ENCODE measurements at places on chromosomes 2 and 18. TPM values are rescaled to one million over a fixed set of nuclear protein-coding genes. Genes with fewer than 3 reads are reported as not detected.

The TIGD1 gene
- 8.2 TPM for total RNA-seq

The ZBTB14 gene
- 14.4 TPM for total RNA-seq

The SP5 gene
- total RNA-seq: not detected

The ITGAV gene
- total RNA-seq: 146 TPM

The NR4A2 gene
- total RNA-seq: 1.8 TPM

The CHST9 gene
- 0.18 TPM for total RNA-seq

The GRB14 gene
- total RNA-seq: 0.83 TPM

The LIMS4 gene
- 2.4 TPM for total RNA-seq

GRCh38 chr2:200356321-200356720, 49.8 kb downstream of the SPATS2L start:
- peaks cover 12% of the 10 kb centered on the region for H3K36me3 ChIP-seq
- no peak overlapping the region for H3K4me3 ChIP-seq
- peak overlapping the region; percentile 81 for H3K27ac ChIP-seq
- DNase-seq: no peak
- peaks cover 75% of the 10 kb centered on the region for H3K4me1 ChIP-seq

- DNase-seq: no peak
- no peaks in the 10 kb centered on the region for H3K36me3 ChIP-seq
- no peak overlapping the region for H3K27ac ChIP-seq
- H3K4me3 ChIP-seq: no peak overlapping the region
Observed at GRCh38 chr2:54085069-54085468, 30.3 kb upstream of the ACYP2 start.

- H3K27ac ChIP-seq: no peak overlapping the region
- H3K4me3 ChIP-seq: no peak overlapping the region
- no peaks in the 10 kb centered on the region for H3K27me3 ChIP-seq
- no peak for DNase-seq
- peaks cover 15% of the 10 kb centered on the region for H3K4me1 ChIP-seq
Observed at GRCh38 chr2:172262486-172262885, 159.8 kb upstream of the DLX2 start.

- H3K36me3 ChIP-seq: no peaks in the 10 kb centered on the region
- no peak overlapping the region for H3K4me3 ChIP-seq
- no peak overlapping the region for H3K27ac ChIP-seq
- no peaks in the 10 kb centered on the region for H3K27me3 ChIP-seq
Observed at GRCh38 chr2:9981655-9982054, 30.2 kb downstream of the GRHL1 start.

DNA sequence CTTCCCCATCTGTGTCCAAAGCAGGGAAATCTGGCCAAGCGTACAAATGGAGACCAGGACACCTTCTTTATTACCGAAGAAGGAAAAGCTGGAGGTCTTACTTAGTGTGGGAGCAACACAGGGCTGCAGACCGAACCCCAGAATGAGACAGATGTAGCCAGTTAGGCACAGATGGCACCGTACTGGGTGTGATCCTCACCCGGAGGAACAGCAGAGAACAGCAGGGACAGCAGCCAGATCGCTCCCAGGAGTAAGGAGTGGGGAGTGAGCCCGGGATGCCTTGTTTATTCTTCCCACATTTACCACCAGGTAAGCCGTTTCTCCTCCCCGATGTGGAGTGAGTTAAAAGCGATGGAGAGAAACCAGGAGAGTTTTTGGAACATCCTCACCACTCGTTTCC, 150.7 kb upstream of the SPRED2 start:
- H3K36me3 ChIP-seq: no peaks in the 10 kb centered on the region
- DNase-seq: no peak
- peaks cover 7% of the 10 kb centered on the region for H3K4me1 ChIP-seq
- H3K27me3 ChIP-seq: no peaks in the 10 kb centered on the region
- no peak overlapping the region for H3K4me3 ChIP-seq

GRCh38 chr2:33903701-33904100, 304.6 kb upstream of the FAM98A start:
- H3K36me3 ChIP-seq: no peaks in the 10 kb centered on the region
- no peak overlapping the region for H3K4me3 ChIP-seq
- no peak for DNase-seq
- H3K27ac ChIP-seq: no peak overlapping the region

DNA sequence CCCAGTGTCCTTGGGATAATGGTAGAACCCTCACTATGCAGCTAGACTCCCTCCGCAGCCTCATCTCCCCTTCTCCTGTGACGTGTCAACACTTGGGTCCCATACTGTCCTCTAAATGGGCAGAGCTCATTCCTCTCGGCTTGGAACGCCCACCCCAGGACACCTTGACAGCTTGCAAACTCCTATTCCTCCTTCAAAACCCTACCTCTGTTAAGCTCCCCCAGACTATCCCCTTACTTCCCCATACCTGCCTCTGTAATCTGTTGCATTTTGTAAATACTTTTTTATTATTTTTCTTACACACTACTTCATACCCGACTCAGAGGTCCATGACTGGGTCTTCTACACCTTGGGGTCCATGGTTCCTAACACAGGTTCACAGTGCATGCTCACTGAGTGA, 28.0 kb downstream of the STEAP3 start:
- H3K4me1 ChIP-seq: peaks cover 87% of the 10 kb centered on the region
- H3K4me3 ChIP-seq: no peak overlapping the region
- peaks cover under 1% of the 10 kb centered on the region for H3K36me3 ChIP-seq
- no peaks in the 10 kb centered on the region for H3K27me3 ChIP-seq
- H3K27ac ChIP-seq: peak overlapping the region; percentile 94

DNA sequence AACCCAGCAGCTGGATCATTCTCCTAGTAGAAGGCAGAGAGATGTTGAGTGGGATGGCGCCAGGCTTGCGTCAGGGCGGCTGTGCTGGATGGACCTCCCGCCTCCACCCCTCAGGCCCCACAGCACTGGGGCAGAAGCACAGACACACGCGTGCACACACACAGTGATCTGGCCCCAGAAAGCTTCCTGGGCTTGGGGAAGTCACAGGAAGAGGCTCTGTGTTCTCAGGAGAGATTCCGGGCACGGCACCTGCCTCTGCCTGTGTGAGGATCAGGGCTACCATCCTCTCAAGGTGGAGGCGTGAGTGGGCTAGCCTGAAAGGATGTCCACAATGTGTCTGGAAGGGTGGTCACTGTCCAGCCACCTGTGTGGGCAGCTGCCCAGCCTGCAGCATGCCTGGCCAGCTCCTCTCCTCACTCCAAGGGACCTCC, 229.8 kb upstream of the HS6ST1 start:
- no peaks in the 10 kb centered on the region for H3K36me3 ChIP-seq
- H3K27me3 ChIP-seq: no peaks in the 10 kb centered on the region
- H3K4me1 ChIP-seq: peaks cover 29% of the 10 kb centered on the region
- no peak overlapping the region for H3K27ac ChIP-seq
- no peak overlapping the region for H3K4me3 ChIP-seq

GRCh38 chr2:62197011-62197924, 1.4 kb downstream of the B3GNT2 start:
- H3K4me3 ChIP-seq: peak overlapping the region; percentile 83
- DNase-seq: no peak
- peak overlapping the region; percentile 45 for H3K27ac ChIP-seq

DNA sequence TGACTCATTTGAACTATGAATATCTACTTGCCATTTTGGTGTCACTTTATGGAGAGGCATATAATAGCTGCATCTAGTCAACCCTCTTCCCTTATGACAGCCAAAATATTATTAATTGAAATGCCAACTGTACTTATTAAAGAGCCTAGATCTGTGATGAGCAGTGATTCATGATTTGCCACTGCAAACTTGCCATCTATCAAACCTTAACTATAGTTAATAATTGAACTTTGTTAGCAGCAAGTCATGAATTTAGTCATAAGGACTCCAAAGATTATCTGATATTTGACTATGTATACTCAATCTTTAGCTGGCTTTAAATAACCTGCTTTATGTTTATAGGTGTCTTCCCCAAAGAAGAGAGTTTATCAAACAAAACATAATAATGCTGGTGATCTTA, 116.4 kb upstream of the VWC2L start:
- no peaks in the 10 kb centered on the region for H3K4me1 ChIP-seq
- no peak overlapping the region for H3K27ac ChIP-seq
- no peak overlapping the region for H3K4me3 ChIP-seq

DNA sequence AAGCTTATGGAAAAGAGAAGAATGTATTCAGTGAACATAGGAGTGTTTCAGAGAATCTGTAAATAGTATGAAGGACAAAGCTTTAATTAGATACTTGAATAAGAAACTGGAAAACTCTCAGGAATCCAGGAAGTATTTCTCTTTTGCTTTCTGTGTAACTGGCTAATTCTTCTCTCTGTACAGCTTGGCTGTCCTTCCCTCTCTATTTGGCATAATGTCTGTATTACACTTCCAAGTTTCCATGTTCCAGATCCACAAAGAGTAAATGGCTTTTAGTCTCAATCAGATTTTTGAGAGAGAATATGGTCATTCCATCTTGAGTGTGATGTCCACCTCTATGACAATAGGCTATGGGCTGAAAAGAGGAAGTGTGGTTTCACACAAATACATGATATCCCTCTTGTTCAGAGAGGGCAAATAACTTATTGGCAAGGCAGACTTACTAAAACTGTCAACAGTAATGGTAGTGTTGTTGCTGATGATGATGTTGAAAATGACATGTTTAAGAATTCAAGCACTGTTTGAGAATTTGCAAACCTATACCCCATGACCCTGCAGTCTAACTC, 129.2 kb upstream of the ERBB4 start:
- no peaks in the 10 kb centered on the region for H3K36me3 ChIP-seq
- H3K27me3 ChIP-seq: peaks cover 6% of the 10 kb centered on the region
- no peak overlapping the region for H3K4me3 ChIP-seq
- H3K4me1 ChIP-seq: no peaks in the 10 kb centered on the region

DNA sequence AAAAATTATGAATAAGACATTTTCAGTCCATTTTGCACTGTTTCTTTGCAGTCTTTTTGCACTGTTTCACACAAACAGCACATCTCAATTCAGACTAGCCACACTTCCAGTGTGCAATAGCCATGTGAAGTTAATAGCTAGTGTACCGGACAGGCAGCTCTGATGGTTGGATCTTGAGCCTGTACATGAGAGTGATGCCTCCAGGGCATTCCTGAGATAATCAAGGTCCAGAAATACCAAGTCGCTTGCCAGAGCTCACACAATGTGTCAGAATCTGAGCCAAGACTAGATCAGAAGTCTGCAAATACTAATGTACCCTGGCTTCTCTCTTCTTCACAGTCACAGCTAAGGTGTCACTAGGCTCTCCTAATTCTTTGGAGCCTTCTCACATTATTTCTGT, 180.2 kb downstream of the OSR1 start:
- no peak overlapping the region for H3K4me3 ChIP-seq
- no peak for DNase-seq
- H3K27me3 ChIP-seq: peaks cover 8% of the 10 kb centered on the region

DNA sequence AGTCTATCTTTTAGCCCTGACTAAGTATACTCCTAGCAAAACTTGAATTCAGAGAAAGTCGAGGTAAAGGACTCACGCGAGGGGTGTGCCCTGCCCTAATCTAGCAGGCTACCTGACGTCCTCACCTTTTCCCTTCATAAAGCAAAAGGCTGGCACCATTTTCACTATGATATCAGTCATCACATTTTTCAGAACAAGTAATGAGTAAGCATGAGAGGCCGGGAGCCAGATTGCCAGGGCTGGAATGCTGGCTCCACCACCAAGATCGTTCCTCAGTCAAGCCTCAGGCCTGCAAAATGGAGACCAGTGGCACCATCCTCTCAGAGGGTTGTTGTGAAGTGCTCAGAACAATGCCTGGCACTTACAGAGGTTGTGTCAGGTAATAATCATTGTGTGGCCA, 18.7 kb upstream of the NCKAP5 start:
- DNase-seq: no peak
- H3K27ac ChIP-seq: no peak overlapping the region
- peaks cover 15% of the 10 kb centered on the region for H3K27me3 ChIP-seq
- H3K4me3 ChIP-seq: no peak overlapping the region
- H3K4me1 ChIP-seq: peaks cover 7% of the 10 kb centered on the region

DNA sequence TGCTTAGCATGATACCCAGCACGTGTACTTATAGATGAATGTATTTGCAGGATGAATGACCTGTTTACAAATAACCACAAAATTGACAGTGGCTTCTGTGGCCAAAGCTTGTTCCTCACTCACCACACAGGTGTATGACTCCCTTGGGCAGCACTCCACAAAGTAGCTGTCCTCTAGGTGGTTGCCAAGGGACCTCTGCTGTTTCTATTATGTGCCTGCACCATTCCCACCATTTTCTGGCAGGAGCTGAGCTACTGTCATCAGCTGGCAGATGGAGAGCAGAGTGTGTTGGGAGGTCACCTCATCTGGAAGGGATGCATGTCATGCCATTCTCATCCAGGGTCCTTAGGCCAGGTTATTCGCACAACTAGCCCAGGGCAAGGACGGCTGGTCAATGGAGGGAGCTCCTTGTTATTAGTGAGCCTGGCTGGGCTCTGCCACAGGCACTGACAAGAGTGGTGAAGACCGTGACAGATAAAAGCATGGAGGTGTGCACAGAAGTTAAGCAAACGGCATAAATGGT, 37.1 kb upstream of the TRIB2 start:
- DNase-seq: no peak
- no peaks in the 10 kb centered on the region for H3K36me3 ChIP-seq
- H3K4me1 ChIP-seq: peaks cover 10% of the 10 kb centered on the region
- no peak overlapping the region for H3K4me3 ChIP-seq

DNA sequence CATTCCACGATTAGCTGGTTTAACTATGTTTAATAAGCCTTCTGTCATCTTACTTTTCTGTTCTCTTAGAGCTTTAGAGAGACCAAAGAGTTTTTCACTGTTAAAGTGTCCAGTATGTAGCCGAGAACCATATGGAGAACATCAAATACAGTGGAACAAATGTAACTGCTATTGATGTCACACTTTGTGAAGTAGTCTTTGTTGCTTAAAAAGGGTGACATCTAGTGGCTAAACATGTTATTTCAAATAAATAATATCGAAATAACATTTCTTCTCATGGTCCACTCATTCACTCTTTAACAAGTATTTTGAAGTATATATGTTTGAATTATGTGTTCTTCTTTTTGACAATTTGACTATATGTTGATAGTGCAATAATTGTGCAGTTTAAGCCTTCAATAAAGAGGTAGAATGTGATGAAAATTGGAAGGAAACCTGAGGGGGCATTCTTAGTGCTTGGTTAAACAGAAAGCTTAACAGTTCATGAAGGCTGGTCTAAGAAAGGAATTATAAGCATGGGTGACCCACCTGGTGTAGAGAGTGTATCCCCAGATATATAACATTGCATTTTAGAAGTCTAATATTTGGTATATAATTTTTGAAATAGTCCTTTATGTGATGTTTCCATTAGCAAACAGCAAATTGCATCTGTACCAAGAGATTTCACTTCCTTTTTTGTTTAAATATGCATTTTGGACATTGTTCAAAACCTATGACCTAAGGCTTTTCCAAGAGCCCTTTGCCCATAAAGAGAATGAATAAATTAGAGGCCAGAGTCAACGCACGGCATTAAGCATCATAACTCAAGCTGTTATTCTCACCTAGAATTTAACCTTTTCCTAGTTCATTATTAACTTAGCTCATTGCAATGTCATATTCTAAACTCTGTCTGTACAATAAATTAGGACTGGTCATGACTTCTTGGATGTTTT, 112.1 kb downstream of the KYNU start:
- peaks cover 16% of the 10 kb centered on the region for H3K4me1 ChIP-seq
- no peaks in the 10 kb centered on the region for H3K36me3 ChIP-seq
- H3K27me3 ChIP-seq: no peaks in the 10 kb centered on the region
- H3K27ac ChIP-seq: no peak overlapping the region
- H3K4me3 ChIP-seq: no peak overlapping the region

Data from osteocyte (in vitro differentiated cells).